Stimulated activated CD8-positive, alpha-beta memory T cell treated with anti-CD3 and anti-CD28 coated beads, Interleukin-15, amount 100 ng/mL, for 24 hours (primary cell): ENCODE measurements at places on chromosomes 1 and 21.

DNA sequence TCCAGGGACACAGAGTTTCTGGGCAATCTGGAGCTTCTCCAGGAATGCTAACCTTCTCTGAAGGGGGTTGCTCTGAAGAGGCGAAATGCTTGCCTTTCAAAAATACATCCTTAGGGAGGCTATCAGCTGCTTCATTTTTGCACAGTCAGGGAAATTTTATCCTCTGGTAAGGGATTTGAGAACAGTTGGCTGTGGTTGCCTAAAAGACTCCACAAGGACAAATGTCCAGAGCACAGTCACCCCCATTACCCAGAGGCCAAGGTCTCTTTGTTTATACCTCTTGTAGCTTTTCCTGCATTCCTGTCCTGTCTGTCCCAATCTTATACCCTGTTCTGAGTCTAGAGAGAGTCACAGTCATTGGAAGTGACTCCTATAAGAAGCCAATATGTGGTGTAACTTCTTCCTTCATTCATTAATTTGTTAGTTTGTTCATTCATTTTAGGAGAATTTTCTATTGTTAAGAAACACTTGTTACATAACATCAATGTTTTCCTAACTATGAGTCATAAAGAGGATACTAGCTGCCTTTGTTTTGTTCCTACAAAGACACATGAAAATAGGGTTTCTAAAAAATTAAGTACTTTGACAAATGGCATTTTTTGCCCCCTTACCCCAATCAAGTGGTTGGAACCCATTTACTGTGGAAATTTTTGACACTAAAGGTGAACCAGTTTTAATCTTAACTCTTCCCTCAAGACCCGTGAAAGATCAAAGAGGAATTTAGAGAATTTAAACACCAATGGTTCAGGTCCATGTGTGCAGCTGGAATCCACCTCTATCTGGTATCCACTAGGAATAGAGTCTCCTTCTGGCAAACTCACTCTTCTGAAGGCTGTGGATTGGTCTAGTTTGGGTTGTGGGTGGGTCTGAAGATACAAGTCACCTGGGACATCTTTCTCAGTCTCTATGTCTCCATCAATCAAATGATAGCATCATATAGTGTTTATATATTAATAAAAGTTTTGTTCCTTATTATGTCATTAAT is 47.1 kb downstream of the GPR88 start:
- no peak for DNase-seq

DNA sequence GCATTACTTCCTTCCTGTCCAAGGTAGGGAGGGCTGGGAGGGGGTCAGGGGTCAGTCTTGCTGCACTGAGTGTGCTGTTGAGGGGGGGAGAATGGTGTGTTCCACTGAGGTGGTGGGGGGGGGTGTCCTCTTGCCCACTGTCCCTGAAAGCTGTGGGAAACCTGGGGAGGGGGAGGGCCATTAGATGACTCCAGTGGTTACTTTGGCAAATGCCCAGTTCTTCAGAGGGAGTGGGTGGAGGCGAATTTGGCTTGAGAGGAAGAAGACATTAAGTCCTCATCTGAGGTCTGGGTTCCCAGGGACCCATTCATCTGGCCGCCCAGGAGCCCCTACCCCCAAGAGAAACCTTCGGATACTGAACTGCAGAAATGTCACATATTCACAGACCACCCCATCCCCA is 36.2 kb downstream of the MEF2D start:
- DNase-seq, result no peak

DNA sequence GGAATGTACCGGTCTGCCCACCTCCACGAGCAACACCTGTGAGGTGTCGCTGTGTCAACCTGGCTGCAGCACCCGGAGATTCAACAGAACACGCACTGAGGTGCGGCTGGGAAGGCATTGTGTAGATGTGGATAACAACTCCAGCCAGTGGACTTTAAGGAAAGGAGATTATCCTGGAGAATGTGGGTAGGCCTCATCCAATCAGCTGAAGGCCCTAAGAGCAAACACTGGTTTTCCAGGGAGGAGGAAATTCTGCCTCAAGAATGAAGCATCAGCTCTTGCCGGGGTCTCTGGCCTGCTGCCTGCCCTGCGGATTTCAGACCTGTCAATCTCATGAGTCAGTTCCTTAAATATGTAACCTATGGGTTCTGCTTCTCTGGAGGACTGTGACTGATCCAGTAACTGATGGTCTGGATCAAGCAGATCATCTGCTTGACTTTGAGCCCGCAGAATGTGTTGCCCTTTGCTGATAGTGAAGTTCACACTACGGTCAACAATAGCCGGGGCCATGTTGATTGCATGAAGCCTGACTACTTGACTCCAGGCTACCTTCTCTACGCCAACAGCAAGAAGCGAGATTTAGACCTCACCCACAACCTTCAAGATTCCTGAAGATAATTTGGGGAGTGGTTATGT is 15.9 kb upstream of the PRDM15 start:
- no peak for DNase-seq

DNA sequence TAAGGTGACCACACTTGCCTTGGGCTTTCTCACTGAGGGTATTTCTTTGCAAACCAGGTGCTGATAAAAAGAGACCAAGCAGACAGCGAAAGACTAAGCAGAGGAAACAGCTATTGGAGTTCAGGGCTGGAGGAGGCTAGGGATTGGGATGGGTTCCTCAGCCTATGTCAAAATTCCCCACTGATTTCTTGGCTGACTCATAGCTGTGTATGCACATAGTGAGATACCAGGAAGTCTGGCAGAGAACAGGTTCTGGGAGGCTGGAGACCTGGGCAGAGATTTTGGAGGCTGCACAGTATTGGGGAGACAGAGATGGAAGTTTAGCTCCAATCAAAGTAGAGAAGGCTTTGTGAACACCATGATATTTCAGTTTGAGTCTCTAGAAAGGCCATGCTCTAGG is 25.3 kb downstream of the YARS1 start:
- DNase-seq, result no peak

DNA sequence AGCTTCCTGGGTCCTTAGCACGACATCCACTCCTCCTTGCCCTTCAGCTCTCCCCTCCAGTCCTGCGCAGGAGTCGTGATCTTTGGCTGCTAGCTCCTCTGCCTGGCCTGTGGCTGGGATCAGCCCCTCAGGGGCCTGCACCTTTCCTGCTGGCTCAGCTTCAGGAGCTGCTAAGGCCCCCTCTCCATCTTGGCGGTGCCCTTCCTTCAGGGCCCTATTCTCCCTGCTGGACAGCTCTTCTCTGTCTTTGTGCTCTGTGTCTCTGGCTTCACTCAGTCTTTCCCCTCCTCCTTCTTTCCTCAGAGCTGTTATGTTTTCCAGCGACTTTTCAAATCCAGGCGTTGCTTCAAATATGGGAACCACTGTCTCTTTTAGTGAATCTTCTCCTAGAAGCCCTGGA is 59.5 kb upstream of the LRRC53 start:
- DNase-seq, result no peak

GRCh38 chr1:234782105-234782751 is 172.2 kb upstream of the IRF2BP2 start:
- no peak for DNase-seq
